GM23248 (cell line): ENCODE measurements at places on chromosomes 5 and 9. TPM values are rescaled to one million over a fixed set of nuclear protein-coding genes. Genes with fewer than 3 reads are reported as not detected.

The SPATA31E1 gene
- polyA plus RNA-seq = not detected in 2 replicates

The OLFM1 gene
- polyA plus RNA-seq = 31.4 TPM in 2 replicates

The SAXO1 gene
- 0.65 and 0.83 TPM in 2 replicates for polyA plus RNA-seq

The EPB41L4A gene
- polyA plus RNA-seq = 0.42 and 0.76 TPM in 2 replicates

The NR5A1 gene
- polyA plus RNA-seq = not detected in 2 replicates

The HACD4 gene
- 2.7 and 3.8 TPM in 2 replicates for polyA plus RNA-seq

The SPINK13 gene
- polyA plus RNA-seq = not detected in 2 replicates

The KIF27 gene
- polyA plus RNA-seq = 1.6 and 1.8 TPM in 2 replicates

The HRCT1 gene
- 3.4 and 3.6 TPM in 2 replicates for polyA plus RNA-seq

The FCN2 gene
- not detected in 2 replicates for polyA plus RNA-seq

The RAPGEF1 gene
- polyA plus RNA-seq = 3.3 and 3.4 TPM in 2 replicates

The UBTD2 gene
- polyA plus RNA-seq = 16.7 and 17.3 TPM in 2 replicates

The GARIN3 gene
- not detected in 2 replicates for polyA plus RNA-seq

The F12 gene
- 1.2 and 1.8 TPM in 2 replicates for polyA plus RNA-seq

The RBM18 gene
- 30.8 and 32.6 TPM in 2 replicates for polyA plus RNA-seq

The CCDC180 gene
- polyA plus RNA-seq = 0.22 and 0.29 TPM in 2 replicates

The PCDHA1 gene
- polyA plus RNA-seq = not detected in 2 replicates

The FOXD4L4 gene
- polyA plus RNA-seq = not detected in 2 replicates

The CCNJL gene
- 0.06 TPM in 1 of 2 replicates, not detected in the other for polyA plus RNA-seq

The C9orf50 gene
- 0.23 and 0.56 TPM in 2 replicates for polyA plus RNA-seq

The OBP2B gene
- polyA plus RNA-seq = not detected in 2 replicates

The PCDHGA7 gene
- polyA plus RNA-seq = 0.84 and 1.1 TPM in 2 replicates

The CCDC192 gene
- 0.30 and 0.40 TPM in 2 replicates for polyA plus RNA-seq

The DCAF12 gene
- 21.7 and 23.6 TPM in 2 replicates for polyA plus RNA-seq

The EGFL7 gene
- 15.3 and 15.7 TPM in 2 replicates for polyA plus RNA-seq

The PPP3R2 gene
- not detected in 2 replicates for polyA plus RNA-seq

The DRD1 gene
- polyA plus RNA-seq = not detected in 2 replicates

The TLE1 gene
- polyA plus RNA-seq = 6.4 TPM in 2 replicates

The FOXI1 gene
- polyA plus RNA-seq = not detected in 2 replicates

The PAPPA gene
- polyA plus RNA-seq = 8.2 and 8.7 TPM in 2 replicates

The FREM1 gene
- polyA plus RNA-seq = 0.25 and 0.31 TPM in 2 replicates

The CLIC3 gene
- 98.9 and 107 TPM in 2 replicates for polyA plus RNA-seq

The FOXD4L6 gene
- polyA plus RNA-seq = not detected in 2 replicates

The IL33 gene
- polyA plus RNA-seq = 2.2 and 2.9 TPM in 2 replicates

The GPSM1 gene
- polyA plus RNA-seq = 12.4 and 13.7 TPM in 2 replicates

The SGCD gene
- polyA plus RNA-seq = 68.1 and 71.2 TPM in 2 replicates

The MCIDAS gene
- not detected in 2 replicates for polyA plus RNA-seq

The PKD2L2 gene
- polyA plus RNA-seq = not detected in 2 replicates

The SLC6A19 gene
- not detected in 2 replicates for polyA plus RNA-seq

The ZNF484 gene
- polyA plus RNA-seq = 2.8 and 3.1 TPM in 2 replicates

The HTR1A gene
- not detected in 2 replicates for polyA plus RNA-seq

The TNFSF15 gene
- polyA plus RNA-seq = not detected in 2 replicates
